ENCODE measurements at places on chromosomes 3 and 15.

DNA sequence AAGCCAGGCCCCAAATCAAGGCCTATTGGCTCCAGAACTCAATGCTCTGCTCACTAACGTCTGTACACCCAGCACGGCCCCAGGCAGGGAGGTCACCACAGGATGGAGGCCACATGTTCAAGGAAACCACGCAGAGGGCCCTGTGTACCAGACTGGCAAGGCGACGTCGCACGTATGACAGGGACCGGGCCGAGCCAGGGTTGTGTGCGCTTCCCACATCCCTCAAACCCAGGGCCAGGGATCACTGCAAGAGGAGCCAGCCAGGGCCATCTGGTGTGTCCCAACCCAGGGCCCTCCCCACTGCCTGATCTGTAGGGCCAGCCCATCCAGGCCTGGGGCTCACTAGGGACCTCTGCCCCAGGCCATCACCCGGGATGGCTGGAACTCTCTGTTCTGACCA lies 62.0 kb downstream of the ZNF445 start:
- DNase-seq: no peak

DNA sequence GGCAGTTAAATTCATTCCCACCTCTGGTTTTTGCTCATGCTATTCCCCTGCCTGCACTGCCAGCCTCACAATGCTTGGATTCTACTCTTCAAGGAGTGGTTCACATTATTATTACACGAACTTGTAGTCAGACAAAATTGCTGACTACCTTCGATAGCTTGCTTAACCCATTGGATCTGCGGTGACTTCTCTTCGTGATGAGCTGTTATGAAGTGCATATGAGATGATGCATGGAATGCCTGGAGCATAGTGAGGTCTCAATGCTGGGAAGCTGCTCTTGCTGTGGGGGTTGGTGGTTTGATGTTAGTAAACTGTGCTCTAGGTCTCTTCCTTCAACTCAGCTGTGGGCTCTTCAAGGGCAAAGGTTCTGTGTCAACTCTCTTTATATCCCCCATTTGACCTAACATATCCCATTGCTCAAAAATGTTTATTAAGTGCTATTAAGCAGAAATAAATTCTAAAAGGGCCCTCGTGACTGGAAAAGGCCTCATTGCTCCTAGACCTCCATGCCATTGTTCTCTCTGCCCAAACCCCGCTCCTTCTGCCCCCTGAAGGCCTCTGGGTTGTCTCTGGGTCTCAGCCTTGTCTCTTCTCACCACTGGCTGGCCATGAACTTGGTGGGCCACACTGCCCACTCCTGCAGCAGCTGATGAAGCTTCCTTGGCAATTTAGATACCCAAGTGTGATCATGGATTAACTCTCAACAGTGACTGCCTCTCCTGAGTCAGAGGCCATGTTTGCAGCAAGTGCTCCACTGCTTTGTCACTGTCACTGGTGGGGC lies 4.5 kb upstream of the SLCO2A1 start:
- DNase-seq: peak; percentile 59

GRCh38 chr15:57866149-57866736 lies 159.7 kb downstream of the POLR2M start:
- DNase-seq: peak; percentile 53

- no peak for DNase-seq
Observed at GRCh38 chr3:51962854-51963530, 4.3 kb downstream of the PCBP4 start.

GRCh38 chr15:62472616-62473299 lies 307.7 kb upstream of the C2CD4B start:
- DNase-seq: no peak

GRCh38 chr3:38111201-38111600 lies 25.7 kb downstream of the ACAA1 start:
- no peak for DNase-seq

- DNase-seq: no peak
Observed at GRCh38 chr3:72043204-72044133, 258.5 kb upstream of the PROK2 start.

DNA sequence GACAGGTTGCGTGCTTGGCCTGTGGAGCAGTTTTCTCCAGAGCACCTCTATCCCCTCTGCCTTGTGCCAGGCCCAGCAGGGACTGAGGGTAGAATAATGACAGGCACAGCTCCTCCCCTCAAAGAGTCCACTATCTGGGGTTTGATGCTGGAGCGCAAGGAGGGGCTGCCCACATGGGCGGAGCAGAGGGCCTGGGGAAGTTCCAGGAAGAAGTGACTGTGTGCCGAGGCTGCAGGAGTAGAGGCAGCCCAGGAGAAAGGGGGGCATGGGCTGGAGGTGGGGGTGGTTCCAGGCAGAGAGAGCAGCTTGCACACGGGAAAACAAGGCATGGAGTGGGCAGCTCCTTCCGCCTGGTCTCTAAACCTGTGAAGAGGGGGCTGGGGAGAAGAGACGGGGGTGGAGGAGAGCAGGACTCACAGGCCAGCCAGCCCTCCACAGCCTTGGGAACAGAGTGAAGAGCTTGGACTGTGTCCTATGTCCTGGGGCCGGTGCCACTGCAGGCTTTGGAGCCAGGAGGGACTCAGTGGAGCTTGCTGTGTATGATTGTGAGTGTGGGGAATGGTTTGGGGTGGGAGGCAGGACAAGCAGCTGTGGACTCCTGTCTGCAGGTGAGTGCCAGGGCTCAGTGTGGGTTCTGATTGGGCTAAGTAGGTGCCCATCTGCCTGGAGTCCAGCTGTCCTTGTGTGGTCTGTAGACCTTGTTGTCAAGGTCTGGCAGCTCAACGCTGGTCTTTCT lies 48.1 kb downstream of the APBA2 start:
- no peak for DNase-seq

DNA sequence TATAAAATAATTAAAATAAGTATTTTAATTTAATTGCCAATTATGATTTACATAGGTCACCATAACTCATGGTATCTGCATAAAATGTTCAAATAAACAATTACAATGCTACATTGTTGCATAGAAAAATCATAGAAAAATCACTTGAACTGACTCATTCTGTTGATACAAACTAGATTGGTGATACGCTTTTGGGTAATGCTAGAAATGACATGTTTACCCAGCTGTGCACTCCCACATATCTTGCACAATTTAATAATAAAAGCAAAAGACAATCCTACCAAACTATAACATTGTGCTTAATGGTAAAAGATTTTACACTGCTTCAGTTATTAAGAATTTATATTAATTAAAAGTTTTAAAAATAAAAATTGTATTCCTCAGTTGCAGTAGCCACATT lies 45.8 kb upstream of the FBXL22 start:
- peak; percentile 53 for DNase-seq

DNA sequence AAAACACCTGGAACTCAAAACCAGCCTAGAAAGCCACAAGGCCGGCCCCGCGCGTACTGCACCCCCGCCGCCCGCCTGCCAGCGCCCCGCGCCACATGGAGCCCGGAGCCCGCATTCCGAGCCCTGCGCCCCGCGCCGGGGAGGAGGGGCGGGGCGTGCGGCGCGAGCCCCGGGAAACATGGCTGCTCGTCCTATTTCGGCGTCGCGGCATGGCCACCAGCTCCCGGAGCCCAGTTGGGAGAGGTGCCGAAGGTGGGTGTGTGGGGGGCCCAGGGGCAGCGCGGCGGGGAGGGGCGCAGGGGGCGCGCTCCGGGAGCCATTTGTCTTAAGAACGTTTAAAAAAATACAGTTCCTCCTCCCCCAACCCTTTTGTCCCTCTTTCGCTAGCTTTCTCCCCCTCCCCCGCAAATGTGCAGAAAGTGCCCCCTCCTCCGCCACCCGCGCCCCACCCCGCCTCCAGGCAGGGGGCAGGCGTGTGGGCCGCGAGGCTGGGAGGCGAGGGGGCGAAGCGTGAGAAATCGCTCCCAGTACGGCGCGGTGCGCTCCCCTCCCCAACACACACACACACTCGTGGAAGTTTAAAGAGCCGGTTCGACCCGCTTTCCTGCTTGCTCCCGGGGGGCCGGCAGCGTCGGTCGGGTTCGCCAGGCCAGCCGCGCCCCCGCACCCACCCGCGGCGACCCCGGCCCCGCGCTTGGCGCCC lies 2.5 kb downstream of the ANP32A start:
- DNase-seq: peak; percentile 88

GRCh38 chr15:38257676-38258075 lies 5.0 kb downstream of the SPRED1 start:
- DNase-seq: no peak

DNA sequence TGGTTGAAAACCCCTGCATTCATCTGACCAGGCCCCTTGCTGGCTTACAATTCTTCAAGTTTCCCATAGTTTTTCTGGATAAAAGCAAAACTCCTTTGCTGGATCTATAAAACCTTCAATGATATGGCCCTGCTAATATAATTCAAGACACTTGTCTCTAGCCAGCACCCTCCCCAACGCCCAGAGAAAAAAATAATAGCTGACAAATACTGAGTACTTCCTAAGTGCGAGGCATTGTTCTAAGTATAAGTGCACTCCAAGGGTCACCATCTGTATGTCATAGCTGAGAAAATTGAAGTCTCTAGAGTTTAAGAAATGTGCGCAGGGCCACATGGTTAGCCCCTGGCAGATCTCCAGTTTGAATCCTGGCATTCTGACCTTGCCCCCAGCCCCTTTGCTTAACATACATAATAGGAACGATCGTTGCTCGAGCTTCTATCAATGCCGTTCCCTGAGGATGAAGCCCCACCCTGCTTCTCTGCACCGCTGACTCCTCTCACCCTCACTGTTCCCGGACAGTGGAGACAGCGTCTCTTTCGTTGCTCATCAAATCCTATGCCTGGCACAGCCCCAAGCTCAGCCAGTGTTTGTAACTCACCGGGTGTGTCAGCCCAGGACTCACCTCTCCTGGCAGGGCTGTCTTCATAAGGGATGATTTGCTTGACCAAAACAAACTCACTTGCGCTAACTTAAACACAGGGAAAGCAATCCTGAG lies 377.1 kb upstream of the PROK2 start:
- DNase-seq: peak; percentile 59

- no peak for DNase-seq
Observed at GRCh38 chr15:63111481-63111880, 10.2 kb upstream of the LACTB start.

GRCh38 chr3:113287111-113287802 lies 75.9 kb downstream of the BOC start:
- peak; percentile 76 for DNase-seq
